ENCODE measurements at places on chromosomes 1 and 21.

DNA sequence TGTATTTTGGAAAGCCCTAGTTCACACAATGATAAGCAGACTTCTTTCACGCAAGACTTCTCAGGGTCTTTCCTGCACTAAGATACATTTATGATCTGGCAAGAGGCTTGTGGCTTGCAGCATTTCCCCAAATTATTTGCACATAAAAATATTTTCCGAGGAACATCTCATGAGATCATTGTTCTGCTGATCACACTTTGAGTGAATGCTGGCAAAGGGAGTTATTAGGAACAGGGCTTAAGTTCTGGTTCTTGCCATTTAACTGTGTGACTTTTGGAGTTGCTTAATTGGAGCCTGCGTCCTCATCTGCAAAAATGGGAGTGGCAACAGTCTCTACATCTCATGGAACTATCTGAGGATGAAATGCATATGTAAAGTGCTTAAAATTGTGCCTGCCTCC is 50.2 kb downstream of the GADD45A start:
- DNase-seq = no peak

DNA sequence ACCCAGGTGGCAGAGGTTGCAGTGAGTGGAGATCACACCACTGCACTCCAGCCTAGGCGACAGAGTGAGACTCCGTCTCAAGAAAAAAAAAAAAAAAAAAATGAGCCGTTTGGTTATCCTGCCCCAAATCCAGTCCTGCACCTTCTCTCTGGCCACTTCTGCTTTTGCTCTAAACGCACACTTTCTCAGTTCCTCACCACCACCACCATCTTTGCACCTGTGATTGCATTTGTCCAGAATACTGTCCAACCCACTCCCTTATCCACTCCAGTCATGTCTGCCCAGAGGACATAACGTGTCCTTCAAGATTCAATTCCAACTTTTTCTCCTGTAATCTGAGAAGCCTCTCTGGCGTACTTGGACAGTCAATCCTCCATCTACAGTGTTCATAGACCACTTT is 2.2 kb upstream of the NEK2 start:
- DNase-seq = no peak

DNA sequence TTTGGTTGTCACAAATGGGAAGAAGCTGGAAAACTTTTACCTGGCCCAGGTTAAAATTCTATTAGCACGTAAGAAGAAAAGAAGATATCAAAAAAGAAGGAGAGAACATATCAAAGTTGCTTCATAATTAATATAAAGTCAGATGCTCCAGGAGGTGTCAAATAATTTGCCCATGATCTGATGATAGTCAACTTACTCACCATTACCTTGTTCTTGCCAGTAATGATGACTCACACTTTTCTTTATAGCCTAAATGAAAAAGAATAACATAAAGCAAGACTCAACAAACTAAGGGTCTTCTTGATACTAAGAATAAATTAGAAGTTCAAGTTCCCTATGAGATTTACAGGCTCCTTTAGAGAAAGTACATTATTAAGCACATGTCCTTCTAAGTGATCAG is 580.4 kb downstream of the TTLL7 start:
- no peak for DNase-seq

GRCh38 chr21:43814215-43815106 is 25.1 kb downstream of the RRP1 start:
- no peak for DNase-seq

GRCh38 chr1:19532519-19532918 is 47.2 kb upstream of the CAPZB start:
- no peak for DNase-seq

DNA sequence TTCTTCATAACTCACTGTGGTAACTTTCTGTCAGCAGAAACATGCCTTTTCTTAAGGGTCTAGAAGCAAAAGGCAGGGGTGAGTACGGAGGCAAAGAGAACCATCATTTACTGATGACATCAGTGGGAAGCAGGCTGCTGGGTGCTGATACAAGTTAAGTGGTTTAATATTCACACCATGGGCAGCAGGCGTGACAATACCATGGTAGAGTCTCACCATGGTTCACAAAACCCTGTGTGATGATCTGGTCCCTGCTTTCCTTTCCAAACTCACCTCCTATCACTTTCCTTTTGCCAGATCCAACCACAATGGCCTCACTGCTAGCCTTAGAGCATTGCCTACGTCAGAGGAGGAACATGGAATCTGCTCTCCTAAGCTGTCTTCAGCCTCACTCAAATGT is 8.7 kb downstream of the MAB21L3 start:
- DNase-seq = peak; percentile 90

DNA sequence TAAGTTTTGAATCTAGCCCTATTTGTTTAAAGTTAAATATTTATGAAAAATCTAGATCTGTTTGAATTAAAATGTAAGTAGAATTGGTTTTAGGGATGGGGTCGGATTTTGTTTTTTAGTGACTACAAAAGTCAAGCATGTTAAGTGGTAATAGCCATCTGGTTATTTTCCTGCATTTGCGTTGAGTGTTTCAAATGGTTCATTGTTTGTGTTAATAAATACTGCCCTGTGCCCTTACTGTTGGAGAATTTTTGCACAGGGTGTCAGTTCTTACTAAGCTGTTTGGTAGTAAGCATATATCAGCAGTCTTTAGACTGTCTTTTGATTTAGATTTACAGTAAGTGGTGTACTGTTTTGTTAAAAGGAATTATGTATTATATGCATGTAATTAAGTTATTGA is 46.1 kb upstream of the TARS2 start:
- no peak for DNase-seq

DNA sequence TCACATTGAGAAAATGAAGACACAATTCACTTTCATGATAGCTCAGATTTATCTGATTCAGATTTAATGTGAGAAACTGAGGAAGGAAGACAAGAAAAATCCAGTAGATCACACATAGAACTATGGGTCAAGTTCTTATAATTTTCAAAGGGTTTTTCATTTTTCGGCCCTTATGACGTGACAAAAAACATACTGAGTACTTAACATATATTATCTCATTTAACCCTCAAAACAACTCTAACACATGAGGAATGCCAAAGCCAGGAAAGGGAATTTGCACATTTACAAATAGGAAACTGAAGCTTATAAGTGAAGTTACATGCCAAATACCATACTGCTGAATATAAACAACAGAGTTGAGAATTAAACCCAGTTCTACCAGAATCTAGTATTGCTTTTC is 27.6 kb downstream of the SOD1 start:
- DNase-seq = no peak

- no peak for DNase-seq
Measured at GRCh38 chr21:42115136-42115683, 44.1 kb downstream of the UMODL1 start.

- no peak for DNase-seq
Measured at GRCh38 chr1:11671205-11671543, 7.2 kb downstream of the FBXO6 start.

- peak; percentile 35 for DNase-seq
Measured at GRCh38 chr1:181127898-181128453, 39.5 kb downstream of the IER5 start.

DNA sequence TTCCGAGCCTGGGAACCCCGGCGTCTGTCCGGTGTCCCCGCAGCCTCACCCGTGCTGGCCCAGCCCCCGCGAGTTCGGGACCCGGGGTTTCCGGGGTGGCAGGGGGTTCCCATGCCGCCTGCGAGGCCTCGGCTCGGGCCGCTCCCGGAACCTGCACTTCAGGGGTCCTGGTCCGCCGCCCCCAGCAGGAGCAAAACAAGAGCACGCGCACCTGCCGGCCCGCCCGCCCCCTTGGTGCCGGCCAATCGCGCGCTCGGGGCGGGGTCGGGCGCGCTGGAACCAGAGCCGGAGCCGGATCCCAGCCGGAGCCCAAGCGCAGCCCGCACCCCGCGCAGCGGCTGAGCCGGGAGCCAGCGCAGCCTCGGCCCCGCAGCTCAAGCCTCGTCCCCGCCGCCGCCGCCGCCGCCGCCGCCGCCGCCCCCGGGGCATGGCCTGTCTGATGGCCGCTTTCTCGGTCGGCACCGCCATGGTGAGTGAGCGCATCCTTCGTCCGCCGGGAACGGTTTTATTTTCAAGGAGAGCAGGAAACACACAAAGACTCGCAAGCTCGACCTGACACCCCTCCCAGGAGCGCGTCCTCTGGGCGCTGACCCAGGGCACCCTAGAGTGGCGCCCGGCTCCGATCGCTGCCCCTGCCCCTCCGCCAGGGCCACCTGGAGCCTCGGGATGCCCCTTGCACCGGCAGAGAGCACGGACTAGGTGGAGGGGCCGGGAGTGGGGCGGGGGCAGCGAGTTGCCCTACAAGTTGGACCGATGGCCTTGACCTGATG is at the start of gene ABCG1:
TSS of gene ABCG1 (plus strand) at position 305 of the 770 bp plus-strand sequence. CDS start at position 428, 123 bp downstream.
- no peak for DNase-seq

GRCh38 chr1:233361876-233362275 is 34.4 kb downstream of the MAP3K21 start:
- DNase-seq = peak; percentile 51

DNA sequence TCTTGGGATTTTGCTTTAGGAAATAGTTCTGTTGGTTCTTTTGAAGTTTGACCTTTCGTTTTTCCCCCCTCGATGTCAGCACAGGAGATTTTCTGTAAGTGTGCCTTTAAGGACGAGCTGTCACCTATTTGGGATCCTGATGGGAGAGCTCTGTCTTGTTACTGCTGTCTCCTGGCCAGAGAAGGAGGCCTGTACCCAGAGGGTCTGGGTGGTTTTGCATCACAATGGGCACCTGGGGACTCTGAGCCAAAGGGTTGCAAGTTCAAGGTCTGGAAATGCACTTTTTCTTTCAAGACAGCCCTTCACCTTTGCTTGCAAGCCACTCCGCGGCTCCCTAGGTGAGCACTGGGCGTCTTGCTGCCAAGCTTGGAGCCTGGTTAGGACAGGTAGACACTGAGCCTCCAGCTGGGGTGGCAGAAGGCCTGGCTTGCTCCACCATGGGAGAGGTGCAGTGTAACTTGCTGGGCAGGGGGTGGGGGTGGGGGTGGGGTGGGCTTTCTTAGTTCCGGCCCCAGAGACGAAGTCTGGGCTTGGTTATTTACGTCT is 2.9 kb downstream of the AJAP1 start:
- no peak for DNase-seq

DNA sequence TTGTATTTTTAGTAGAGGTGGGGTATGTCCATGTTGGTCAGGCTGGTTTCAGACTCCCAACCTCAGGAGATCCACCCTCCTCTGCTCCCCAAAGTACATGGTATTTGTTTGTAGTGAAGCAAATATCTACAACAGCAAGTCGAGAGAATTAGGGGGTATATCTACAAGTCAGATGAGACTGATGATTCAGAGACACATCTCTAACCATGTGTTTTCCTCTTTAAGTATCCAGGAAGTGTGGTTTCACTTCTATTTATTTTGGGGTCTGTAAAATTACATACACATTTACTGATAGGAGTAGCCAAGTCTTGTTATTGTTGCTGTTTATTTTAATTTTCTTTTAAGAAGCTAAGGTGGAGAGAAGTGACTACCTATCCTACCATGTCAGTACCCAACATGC is 44.9 kb downstream of the SGIP1 start:
- DNase-seq = no peak

DNA sequence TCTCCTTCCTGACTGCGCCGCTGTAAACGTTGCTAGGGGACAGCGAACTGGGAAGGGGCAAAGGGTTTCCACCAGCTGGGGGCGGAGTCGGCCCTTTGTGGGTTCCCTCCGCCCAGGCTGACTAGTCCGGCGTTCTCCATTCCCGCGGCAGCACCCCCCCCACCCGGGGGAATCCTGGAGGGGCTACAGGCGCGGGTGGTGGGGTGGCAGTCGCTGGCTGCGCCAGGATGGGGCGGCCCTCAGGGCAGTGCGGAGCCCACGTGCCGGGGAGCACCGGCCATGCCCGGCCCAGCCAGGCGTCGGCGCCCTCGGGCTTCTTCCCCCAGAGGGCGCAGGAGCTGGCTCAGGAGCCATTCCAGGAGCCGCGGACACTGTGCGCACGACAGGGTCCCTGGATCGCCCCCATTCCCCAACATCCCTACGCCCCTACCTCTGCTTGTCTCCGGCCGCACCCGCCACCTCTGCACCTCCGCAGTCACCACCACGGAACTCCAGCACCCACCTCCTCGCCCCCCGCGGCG is 476 bp downstream of the BATF3 start:
- DNase-seq = peak; percentile 76

- DNase-seq = no peak
Measured at GRCh38 chr1:192839162-192840066, 30.6 kb downstream of the RGS2 start.

GRCh38 chr1:245166471-245166885 is 11.7 kb downstream of the KIF26B start:
- DNase-seq = no peak

DNA sequence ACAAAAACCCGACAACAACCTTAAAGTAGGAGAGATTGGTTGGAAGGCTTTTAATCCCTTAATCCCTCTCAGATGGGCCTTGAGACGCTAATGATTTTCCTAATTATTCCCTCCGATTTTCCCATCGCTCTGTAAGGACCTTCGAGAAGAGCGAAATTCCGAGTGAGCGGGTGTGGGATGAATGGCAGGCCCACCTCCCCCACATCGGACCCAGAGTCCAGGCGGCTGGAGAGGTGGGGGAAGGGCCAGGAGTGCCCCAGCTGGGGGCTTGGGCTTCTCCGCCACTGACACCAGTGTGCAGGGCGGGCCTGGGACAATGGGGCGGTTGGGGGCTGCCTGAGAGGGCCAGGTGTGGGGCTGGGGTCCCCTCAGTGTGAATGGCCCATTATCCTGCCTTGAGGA is 23.4 kb downstream of the RHBG start:
- no peak for DNase-seq

DNA sequence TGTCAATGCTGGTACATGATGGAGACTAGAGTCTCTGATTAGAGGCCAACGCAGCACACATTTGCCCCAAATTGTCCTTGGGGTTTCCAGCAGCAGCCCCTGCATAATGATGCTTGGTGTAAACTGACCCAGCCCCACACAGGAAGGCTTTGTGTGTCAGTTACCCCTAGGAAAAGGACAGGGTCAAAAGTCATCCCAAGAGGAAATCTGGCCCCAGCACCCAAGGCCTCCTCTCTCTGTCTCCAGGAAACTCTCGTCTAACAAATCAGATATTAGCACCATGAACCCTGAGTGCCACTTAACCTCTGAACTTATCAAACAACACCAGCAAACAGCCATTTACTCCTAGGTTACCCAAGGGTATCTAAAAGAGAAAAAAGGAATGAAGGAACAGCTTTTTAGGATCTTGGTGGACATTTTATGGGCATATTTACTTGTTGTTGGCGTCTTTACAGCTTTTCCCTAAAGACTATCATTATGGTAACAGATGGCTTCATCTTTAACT is 84.5 kb downstream of the PSMG1 start:
- no peak for DNase-seq

Measured in ACHN (cell line).